ENCODE measurements at places on chromosomes 1 and 21.

DNA sequence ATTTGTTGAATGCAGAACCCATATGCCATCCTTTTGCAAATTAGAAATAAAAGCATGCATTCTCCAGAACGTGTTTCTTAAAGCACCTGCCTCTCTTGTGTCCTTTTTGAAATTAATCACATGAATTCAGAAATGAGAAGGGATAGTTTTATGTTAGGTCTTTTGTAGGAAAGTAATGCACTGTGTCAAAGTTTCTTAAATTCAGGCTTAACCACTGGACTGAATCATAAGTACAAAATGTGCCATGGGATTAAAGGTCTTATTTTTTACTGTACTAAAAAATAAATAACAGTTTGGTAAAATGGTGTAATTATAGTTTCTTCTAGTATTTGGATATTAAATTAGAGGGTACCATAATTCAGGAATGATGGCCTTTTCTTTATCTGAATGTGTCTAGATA, 290.1 kb upstream of the USP25 start:
- H3K36me3 ChIP-seq, result no peaks in the 10 kb centered on the region
- H3K4me3 ChIP-seq, result no peak overlapping the region
- no peaks in the 10 kb centered on the region for H3K27me3 ChIP-seq

DNA sequence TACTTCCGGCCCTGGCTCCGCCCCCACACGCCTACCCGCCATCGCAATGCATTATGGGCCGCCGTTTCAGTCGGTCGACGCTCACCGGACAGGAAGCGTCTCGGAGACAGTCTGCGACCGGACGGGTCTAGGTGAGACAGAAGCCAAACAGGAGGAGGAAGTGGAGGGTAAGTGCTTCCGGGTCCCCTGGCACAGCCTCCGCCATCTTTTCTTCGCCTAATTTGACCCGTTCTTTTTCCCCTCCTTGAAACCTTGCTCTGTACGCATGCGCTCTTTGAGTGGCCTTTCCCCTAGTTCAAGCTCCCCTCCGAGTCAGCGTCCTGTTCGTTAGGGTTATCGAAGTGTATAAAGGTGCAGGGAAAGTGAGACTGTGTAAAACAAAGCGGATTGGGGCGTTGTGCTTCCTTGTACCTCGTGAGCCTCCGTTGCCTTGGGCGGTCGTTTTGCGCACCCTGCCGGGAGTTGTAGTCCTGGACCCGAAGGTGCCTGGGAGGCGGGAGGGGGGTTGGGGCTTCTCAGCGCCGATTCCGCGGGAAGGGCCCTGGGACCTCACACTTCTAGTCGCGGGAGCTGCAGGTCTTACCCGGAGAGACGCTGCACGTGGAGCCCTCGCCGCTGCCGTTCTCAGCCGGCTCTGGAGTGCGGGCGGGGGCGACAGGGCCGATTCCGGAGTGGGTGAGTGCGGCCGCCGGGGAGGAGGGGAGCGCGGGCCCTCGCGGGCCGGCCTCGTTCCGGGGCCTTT, at the start of the genes ATP5PF and GABPA:
TSS of gene ATP5PF (minus strand) at position 1 of the 742 bp plus-strand sequence. CDS start 5,110 bp downstream, outside the sequence.
TSS of gene GABPA (plus strand) at position 69 of the 742 bp plus-strand sequence. CDS start 6,627 bp downstream, outside the sequence.
- H3K27me3 ChIP-seq, result no peaks in the 10 kb centered on the region
- H3K27ac ChIP-seq, result peak within 1 kb of the TSS; percentile 91
- peak within 1 kb of the TSS; percentile 96 for H3K4me3 ChIP-seq
- peaks cover 11% of the 10 kb centered on the region for H3K4me1 ChIP-seq
- DNase-seq, result peak; percentile 97

DNA sequence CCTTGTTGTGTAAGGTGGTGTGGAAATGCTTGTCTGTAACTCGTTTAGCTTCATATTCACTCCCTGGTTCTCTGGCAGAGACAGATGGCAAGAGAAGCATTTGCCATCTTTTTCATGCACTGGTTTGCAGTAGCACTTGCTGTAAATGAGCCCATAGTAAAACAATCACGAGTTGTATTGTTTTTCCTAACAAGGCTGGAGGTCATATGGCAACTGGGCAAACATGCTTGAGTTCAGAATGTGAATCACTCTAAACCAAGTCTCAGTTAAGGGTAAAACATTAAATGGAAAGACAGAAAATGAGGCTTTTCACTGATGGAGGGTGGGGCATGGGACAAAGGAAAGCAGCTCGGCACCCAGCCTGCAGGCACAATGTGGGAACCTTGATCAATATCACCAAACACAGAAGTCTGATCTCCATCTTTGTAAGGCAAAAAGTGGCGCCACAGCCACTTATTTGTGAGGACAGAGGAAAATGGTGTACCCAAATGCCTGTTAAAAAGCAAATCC, 26.5 kb upstream of the LPAR3 start:
- no peaks in the 10 kb centered on the region for H3K4me1 ChIP-seq
- H3K27me3 ChIP-seq, result no peaks in the 10 kb centered on the region
- no peak overlapping the region for H3K27ac ChIP-seq
- DNase-seq, result no peak
- no peaks in the 10 kb centered on the region for H3K36me3 ChIP-seq

GRCh38 chr1:26090893-26091292, 20.7 kb upstream of the PDIK1L start:
- DNase-seq, result no peak
- no peak overlapping the region for H3K27ac ChIP-seq
- H3K27me3 ChIP-seq, result no peaks in the 10 kb centered on the region
- H3K4me1 ChIP-seq, result no peaks in the 10 kb centered on the region

DNA sequence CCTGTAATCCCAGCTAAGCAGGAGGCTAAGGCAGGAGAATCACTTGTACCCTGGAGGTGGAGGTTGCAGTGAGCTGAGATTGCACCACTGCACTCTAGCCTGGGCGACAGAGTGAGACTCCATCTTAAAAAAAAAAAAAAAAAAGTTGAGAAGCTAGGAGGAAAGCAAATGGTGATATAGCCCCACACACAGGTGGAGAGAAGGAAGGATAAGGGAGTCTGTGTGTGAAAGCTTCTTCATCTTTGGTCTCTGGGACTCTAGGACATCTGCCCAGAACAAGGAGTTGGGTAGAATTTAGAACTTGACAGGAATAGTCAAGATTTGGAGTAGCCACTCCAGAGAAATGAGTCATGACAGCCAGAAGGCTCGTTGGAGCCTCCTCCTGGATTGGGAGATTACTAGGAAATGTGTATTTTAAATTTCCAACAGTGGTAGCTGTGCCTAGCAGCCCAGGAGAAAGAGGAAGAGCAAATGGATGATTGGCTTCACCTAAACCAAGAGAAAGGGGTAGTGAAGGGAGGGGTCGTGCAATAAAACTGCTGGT, 19.9 kb downstream of the NPL start:
- no peak for DNase-seq
- H3K27me3 ChIP-seq, result no peaks in the 10 kb centered on the region
- H3K36me3 ChIP-seq, result no peaks in the 10 kb centered on the region
- no peak overlapping the region for H3K4me3 ChIP-seq
- no peak overlapping the region for H3K27ac ChIP-seq

- no peak overlapping the region for H3K27ac ChIP-seq
- no peak overlapping the region for H3K4me3 ChIP-seq
- H3K27me3 ChIP-seq, result no peaks in the 10 kb centered on the region
Measured at GRCh38 chr1:55230659-55231058, 15.5 kb upstream of the USP24 start.

DNA sequence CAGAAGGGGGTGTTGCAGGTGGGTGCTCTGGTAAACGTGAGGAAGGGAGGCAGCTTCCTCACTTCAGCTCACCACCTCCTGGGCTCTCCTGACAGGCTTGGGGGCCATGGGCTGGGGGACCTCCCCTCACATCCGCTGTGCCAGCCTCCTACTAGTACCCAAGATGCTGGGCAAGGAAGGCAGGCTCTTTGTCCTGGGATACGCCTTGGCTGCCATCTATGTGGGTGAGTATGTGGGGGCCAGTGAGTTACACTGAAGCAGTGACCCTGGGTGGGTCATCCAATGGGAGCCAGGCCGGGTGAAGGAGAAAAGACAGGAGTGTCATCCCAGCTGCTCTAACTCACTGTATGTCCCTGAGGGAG, 5.7 kb downstream of the DCST1 start:
- no peak overlapping the region for H3K27ac ChIP-seq
- no peak overlapping the region for H3K4me3 ChIP-seq
- no peaks in the 10 kb centered on the region for H3K27me3 ChIP-seq
- H3K36me3 ChIP-seq, result no peaks in the 10 kb centered on the region

GRCh38 chr1:111553196-111553595, 49.8 kb upstream of the ADORA3 start:
- no peaks in the 10 kb centered on the region for H3K27me3 ChIP-seq
- no peak for DNase-seq
- no peak overlapping the region for H3K4me3 ChIP-seq
- no peaks in the 10 kb centered on the region for H3K36me3 ChIP-seq
- no peak overlapping the region for H3K27ac ChIP-seq

- H3K27ac ChIP-seq, result no peak overlapping the region
- H3K4me1 ChIP-seq, result no peaks in the 10 kb centered on the region
- no peak overlapping the region for H3K4me3 ChIP-seq
Measured at GRCh38 chr1:25369241-25369640, 31.1 kb downstream of the TMEM50A start.

GRCh38 chr1:152111515-152111968, 3.7 kb downstream of the TCHH start:
- peaks cover 19% of the 10 kb centered on the region for H3K4me1 ChIP-seq
- H3K4me3 ChIP-seq, result no peak overlapping the region
- peaks cover 86% of the 10 kb centered on the region for H3K27me3 ChIP-seq

GRCh38 chr1:64315402-64315801, 112.0 kb downstream of the UBE2U start:
- no peaks in the 10 kb centered on the region for H3K4me1 ChIP-seq
- H3K4me3 ChIP-seq, result no peak overlapping the region
- H3K36me3 ChIP-seq, result no peaks in the 10 kb centered on the region

- H3K27ac ChIP-seq, result no peak overlapping the region
- no peak for DNase-seq
- H3K36me3 ChIP-seq, result no peaks in the 10 kb centered on the region
- H3K4me3 ChIP-seq, result no peak overlapping the region
- H3K4me1 ChIP-seq, result 0 out of 2 replicates have a peak, but pooled peaks cover 3% of the 10 kb centered on the region
- no peaks in the 10 kb centered on the region for H3K27me3 ChIP-seq
Measured at GRCh38 chr21:35208810-35209517, 159.9 kb upstream of the RUNX1 start.

GRCh38 chr1:52193985-52194384, 52.1 kb downstream of the ZFYVE9 start:
- no peaks in the 10 kb centered on the region for H3K27me3 ChIP-seq
- H3K27ac ChIP-seq, result no peak overlapping the region
- no peaks in the 10 kb centered on the region for H3K36me3 ChIP-seq
- DNase-seq, result no peak
- no peak overlapping the region for H3K4me3 ChIP-seq
- no peaks in the 10 kb centered on the region for H3K4me1 ChIP-seq

GRCh38 chr1:175673371-175674150, 69.8 kb downstream of the TNR start:
- H3K27me3 ChIP-seq, result peaks cover 54% of the 10 kb centered on the region
- H3K4me1 ChIP-seq, result no peaks in the 10 kb centered on the region
- no peak overlapping the region for H3K27ac ChIP-seq
- no peak for DNase-seq
- H3K4me3 ChIP-seq, result no peak overlapping the region
- no peaks in the 10 kb centered on the region for H3K36me3 ChIP-seq

- H3K27me3 ChIP-seq, result no peaks in the 10 kb centered on the region
- H3K4me1 ChIP-seq, result peaks cover 7% of the 10 kb centered on the region
- no peak overlapping the region for H3K27ac ChIP-seq
- H3K36me3 ChIP-seq, result no peaks in the 10 kb centered on the region
Measured at GRCh38 chr1:154501423-154502065, 475 bp upstream of the TDRD10 start.

DNA sequence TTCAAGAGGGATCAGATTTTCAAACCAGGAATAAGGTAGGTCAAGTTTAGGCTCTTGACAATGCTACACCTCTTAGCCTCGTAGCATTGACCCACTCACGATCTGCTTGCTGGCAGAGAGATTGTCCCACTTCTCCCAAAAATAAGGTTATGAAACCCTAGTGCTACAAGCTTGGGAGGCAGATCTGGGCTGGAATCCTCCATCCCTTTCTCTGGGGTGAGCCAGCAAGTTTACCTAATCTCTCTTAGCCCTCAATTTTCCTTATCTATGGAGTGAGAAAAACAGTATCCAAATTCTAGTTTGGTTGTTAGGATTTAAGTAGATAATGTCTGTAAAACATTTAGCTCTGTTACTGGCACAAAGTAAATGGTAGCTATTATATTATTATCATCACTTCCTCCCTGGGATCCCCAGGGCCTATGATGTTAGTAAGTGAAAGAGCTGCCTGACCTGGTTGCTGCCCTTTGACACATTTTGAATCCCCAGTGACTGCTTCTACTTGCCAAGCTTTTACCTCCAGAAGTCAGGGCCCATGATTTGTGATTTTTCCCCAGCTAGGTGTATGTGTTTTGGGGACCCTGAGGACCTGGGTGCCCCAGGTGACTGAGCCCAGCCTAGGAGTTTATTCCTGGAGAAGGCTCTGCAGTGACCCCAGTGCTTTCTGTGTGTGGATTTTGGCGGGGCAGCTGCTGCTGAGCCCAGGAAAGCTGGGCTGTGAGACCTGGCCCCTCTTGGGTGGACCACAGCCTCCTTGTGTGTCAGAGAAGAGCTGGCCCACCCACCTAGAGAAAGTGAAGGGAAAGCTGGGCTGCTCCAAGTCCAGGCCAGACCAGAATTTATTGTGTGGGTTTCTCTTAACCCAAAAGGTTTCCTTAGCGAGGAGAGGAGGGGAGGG, 48.2 kb upstream of the VANGL1 start:
- H3K27me3 ChIP-seq, result no peaks in the 10 kb centered on the region
- no peak overlapping the region for H3K4me3 ChIP-seq
- H3K36me3 ChIP-seq, result no peaks in the 10 kb centered on the region
- DNase-seq, result no peak
- H3K27ac ChIP-seq, result no peak overlapping the region
- H3K4me1 ChIP-seq, result peaks cover 4% of the 10 kb centered on the region

- no peak for DNase-seq
- peaks cover 36% of the 10 kb centered on the region for H3K4me1 ChIP-seq
- H3K36me3 ChIP-seq, result no peaks in the 10 kb centered on the region
- H3K27me3 ChIP-seq, result no peaks in the 10 kb centered on the region
Measured at GRCh38 chr1:227944090-227944930, 3.4 kb downstream of the WNT9A start.

DNA sequence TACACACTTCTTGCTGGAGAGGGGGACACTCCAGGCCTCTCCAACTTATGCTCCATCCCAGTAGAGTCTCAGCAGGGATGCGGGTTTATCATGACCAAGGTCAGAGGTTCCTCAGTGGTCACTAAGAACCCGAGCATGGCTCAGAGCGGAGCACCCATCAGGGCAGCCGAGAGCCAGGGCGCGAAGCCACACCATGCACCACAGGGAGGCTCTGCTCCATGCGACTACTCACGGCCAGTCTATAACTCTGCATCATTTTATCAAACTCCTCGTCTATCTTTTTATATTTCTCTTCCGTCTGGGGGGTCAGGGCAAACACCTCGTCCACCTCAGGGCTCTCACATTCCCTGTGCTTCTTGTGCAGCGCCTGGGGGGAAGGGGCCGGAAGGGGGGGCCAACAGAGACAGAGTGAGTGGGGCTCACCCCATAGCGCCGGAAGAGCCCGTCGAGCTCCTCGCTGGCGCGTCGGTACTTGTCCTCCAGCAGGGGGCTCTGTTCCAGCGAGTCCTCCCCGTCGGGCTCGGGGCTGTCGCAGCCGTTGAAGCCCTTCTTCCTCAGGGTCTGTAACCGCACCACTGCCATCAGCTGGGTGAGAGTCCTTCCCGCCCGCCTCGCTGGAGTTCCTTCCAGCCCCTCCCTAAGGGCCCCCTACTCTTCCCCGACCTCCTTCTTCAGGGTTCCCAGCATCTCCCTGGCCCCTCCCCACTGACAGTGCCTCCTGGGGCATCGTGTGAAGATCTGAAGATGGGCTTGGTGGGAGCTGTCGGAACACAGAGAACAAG, 20.0 kb downstream of the MEF2D start:
- no peak for DNase-seq
- peaks cover 58% of the 10 kb centered on the region for H3K36me3 ChIP-seq
- no peaks in the 10 kb centered on the region for H3K27me3 ChIP-seq
- peaks cover 11% of the 10 kb centered on the region for H3K4me1 ChIP-seq
- H3K4me3 ChIP-seq, result no peak overlapping the region

GRCh38 chr1:179881642-179882252, 338 bp upstream of the TOR1AIP1 start:
- H3K4me1 ChIP-seq, result peaks cover 4% of the 10 kb centered on the region
- H3K4me3 ChIP-seq, result peak overlapping the region; percentile 82
- no peaks in the 10 kb centered on the region for H3K27me3 ChIP-seq
- DNase-seq, result peak; percentile 55
- H3K27ac ChIP-seq, result peak overlapping the region; percentile 99

All from HCT116 (cell line).